KG1 (cell line): ENCODE measurements at places on chromosomes 1 and 21.

- DNase-seq = no peak
Measured at GRCh38 chr1:36818771-36819170, 215.5 kb downstream of the GRIK3 start.

- peak; percentile 4 for DNase-seq
Measured at GRCh38 chr1:3454811-3455618, 550 bp downstream of the ARHGEF16 start.

- DNase-seq = no peak
Measured at GRCh38 chr21:38820471-38821239, 14.9 kb downstream of the ETS2 start.

DNA sequence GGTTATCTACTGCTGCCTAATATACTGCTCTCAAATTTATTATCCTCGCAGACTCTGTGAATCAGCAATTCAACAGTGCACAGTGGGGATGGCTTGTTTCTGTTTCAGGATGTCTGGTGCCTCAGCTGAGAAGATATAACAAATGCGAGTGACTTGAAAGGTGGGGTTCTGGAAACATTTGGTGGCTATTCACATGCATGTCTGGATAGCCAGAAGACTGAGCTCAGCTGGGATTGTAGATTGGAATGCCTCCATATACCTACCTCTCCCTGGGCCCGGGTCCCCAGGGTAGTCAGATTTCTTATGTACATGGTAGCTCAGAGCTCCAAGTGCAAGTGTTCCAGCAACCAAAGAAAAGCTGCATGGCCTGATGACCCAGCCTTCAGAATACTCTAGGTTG, 176.3 kb downstream of the IER5 start:
- no peak for DNase-seq

GRCh38 chr1:65265651-65266351, 43.5 kb upstream of the DNAJC6 start:
- DNase-seq = no peak

DNA sequence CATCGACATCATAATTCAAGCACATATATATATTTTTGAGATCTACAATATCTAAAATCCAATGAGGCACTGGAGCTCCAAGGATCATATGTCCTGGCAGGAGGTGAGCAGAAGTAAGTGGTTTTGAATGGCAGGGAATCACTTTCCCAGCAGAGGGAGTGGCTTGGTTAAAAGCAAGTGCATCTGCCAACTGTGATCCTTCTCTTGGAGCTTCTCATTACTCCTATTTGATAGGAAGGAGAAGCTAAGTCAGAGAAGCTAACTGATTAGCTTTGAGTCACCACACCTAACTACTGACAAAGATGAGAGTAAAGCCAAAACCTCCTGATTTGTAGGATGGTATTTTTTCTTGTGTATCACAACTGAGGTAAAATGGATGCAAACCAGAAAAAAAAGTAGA, 55.0 kb downstream of the ALG14 start:
- no peak for DNase-seq

DNA sequence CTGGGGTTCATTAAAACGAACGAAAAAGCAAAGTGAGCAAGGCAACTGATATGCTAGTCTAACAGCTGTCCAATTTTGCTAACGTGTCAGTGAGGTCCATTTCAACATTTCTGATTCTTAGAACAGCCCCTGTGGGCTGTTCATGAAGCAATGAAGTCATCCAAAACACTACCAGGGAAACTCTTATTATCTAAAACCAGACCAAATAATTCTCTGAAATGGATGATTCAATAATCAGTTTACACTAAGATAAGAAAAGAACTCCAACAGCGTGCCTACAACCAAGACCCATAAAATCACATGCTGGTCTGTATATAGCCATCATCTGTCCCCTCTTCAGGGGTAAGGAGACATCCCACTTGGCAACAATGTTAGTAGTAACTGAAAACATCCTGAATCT, 122.7 kb downstream of the TGFBR3 start:
- no peak for DNase-seq
